ENCODE measurements at places on chromosomes 3 and 15.

- no peak for DNase-seq
These were observed 79.0 kb upstream of the SUCLG2 start for GRCh38 chr3:67733269-67733950.

- DNase-seq = no peak
These were observed 19.6 kb upstream of the CHMP2B start for GRCh38 chr3:87207460-87207859.

GRCh38 chr3:101063401-101063800 is 70.2 kb upstream of the ABI3BP start:
- DNase-seq = no peak

DNA sequence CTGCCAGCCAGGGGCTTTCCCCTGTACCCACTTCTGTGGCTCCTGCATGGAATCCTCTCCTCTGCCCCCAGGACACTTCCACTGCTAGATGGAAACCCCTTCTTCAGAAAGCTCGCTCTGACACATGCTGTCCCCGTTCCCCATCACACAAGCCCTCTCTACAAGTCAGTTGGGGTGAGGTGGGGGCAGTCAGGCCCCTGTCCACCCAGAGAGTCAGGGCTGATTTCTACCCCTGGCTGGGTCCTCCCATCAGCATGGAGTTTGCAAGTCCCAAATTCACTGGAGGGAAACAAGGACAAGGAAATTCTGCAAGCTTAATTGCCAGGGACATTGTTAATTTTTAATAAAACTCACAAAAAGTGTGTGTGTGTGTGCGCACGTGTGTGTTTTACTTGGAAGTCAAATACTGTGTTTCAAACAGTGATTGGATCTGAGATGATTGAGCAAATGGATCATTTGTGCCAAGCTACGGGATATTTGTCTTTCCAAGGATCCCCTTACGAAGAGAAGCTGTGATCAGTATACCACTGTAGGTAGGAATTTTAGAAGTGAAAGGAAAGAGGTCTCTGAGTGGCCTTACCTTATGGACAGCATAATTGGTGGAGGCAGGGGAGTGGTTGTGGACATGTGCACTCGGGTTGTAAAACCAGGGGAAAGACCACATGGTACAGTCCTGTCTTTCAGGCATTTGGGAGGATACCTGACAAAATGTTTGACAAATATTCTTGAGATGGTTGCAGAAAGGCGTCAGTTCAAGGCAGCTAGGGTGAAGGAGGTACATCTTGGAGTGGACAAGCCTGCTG is 1.5 kb upstream of the AMOTL2 start:
- DNase-seq = no peak

DNA sequence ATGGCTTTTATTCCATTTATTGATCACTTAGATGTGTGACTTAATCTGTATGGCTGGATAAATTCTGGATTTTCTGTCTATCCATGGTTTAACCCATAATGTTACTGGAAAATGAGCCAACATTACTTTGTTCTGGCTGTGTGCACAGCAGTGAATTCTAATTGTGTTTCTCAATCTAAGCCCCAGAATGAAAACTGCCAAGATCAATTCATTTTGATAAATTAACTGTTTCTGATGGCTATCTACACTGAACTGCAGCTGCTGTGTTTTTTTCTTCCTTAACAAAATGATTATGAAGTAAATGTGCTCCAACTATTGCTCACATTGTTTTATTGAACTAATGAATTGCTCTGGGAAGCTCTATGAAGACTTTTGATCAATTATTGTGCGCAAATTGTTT is 35.7 kb upstream of the CPB1 start:
- no peak for DNase-seq

- peak; percentile 95 for DNase-seq
These were observed 4.3 kb downstream of the SLC51A start for GRCh38 chr3:196220587-196220986.

- DNase-seq = peak; percentile 26
These were observed 133.7 kb upstream of the ALCAM start for GRCh38 chr3:105233010-105233409.

GRCh38 chr3:193803288-193803687 is 210.3 kb downstream of the OPA1 start:
- no peak for DNase-seq

GRCh38 chr15:89367485-89368451 is 33.1 kb upstream of the POLG start:
- peak; percentile 35 for DNase-seq

DNA sequence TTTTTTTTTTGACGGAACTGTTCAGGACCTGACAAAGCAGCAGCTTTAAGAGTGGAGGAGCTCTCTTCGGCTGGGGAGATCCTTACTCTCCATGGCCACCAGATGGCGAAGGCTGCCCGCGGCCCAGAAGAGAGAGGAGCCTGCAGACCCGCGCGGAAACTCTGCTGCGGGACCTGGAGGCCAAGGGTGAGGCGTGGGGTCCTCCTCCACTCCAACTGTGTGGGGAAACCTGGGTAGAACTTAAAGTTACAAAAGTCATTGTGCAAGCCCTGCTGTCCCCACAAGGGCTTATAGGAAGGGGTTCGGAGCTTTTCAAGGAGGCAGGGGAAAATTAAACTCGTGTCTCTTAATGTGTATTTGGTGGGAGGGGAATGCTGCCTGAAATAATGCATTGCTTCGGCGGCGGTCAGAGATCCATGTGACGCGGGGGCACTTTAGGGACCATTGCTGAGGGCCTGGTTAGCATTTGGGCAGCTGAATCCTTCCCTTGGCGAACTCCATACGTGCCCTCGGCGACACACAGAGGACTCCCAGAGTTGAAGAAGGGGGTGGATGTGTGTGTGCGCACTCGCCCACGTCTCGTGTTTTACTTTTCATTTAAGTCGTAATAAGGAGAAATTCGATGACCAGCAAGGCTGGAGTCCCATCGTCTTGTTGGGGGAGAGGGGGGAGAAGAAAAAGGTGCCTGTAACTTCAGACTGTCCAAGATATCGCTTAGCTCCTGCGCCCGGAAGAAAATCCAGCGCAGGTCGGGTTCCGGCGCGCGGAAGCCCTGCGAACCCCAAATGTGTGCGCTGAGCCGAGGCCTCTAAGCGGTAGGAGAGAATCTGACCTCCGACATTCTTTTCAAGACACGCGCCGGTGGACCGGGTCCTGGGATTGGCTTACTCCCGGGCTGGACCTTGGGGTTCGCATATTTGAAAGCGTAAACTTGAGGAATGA is 9.7 kb downstream of the EOMES start:
- peak; percentile 76 for DNase-seq

DNA sequence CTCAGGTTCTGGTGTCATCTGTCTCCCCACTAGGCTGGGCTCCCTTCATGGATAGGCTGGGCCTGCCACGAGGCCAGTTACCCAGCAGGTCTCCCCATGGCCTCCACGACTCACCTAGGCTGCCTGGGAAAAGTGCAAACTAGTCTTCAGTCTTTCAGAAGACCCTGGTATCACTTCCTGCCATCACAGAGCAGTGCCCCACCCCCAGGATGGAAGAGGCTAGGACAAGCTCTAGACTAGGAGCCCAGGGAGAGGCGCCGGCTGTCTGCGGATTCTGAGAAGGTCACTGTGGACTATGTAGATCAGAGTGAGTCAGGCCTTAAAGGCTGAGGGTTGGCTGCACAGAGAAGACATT is 63.7 kb downstream of the CORO2B start:
- DNase-seq = no peak

GRCh38 chr15:68504681-68505170 is 72.8 kb upstream of the ITGA11 start:
- DNase-seq = no peak

GRCh38 chr3:31191354-31191753 is 296.9 kb upstream of the GADL1 start:
- no peak for DNase-seq

GRCh38 chr15:100196326-100197058 is 145.3 kb downstream of the ADAMTS17 start:
- DNase-seq = no peak

GRCh38 chr3:172646439-172647015 is 64.3 kb downstream of the NCEH1 start:
- DNase-seq = no peak

DNA sequence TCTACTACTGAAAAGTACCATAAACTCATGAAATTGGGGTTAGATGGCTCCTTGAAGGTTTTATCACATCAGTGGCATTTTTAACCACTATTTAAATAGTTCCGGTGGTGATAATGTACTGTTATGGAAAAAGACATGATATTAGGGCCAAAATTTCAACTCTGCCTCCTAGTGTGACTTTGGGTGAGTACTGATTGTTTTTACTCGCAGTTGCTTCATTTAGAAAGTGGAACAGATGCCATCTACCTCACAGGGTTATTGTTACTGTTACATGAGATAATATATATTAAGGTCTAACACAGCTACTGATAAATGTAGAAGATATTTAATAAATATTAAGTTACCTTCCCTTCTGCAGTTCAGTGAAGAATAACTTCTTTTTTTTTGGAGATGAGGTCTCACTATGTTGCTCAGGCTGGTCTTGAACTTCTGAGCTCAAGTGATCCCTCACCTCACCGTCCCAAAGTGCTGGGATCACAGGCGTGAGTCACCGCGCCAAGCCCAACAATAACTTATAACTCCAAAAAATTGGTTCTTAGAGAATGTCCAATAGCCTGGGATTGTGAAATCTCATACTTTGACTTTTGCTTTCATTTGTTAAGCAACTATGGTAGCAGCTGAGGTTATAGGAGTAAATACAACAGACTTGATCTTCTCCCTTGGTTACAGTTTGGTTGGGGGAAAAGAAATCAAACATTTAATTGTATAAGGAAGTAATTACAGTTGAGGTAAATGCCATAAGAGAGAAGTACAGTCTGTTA is 48.3 kb downstream of the MEF2A start:
- peak; percentile 88 for DNase-seq

- DNase-seq = no peak
These were observed 839.8 kb upstream of the ALCAM start for GRCh38 chr3:104526901-104527401.

- DNase-seq = no peak
These were observed 68.5 kb upstream of the CCDC54 start for GRCh38 chr3:107308716-107309115.

DNA sequence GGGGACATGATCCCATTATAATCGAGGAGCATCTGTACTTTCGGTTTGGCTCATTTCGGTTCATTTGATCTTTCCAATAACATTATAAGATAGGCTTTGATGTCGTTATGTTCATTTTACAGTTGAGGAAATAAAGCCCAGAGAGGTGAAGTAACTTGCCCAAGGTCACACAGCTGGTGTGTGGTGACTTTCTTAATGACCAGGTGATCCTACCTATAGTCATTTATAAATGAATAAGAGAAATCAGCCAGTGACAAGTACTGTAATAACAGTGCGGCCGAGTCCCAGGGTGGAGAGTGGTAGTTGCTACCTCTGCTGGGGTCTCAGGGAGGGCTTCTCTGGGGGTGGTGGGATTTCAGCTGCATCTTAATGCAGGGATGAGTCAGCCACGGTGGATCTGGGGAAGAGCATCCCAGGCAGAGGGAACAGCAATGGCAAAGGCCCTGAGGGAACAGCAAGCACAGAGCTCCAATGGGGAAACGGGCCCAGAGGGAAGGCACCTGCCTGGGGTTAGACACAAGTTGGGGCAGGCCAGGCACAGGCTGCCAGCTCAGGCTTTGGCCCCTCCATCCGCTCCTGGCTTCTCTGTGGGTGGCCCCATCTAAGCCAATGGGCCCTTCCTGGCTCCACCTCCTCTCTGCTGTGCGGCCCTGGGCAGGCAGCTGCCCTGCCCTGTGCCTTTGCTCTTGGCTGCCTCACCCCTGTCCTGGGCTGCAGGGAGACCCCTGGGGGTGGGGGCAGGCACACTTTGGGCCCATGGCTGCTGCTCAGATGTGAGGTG is 1.1 kb upstream of the FBLN2 start:
- DNase-seq = no peak

- DNase-seq = no peak
These were observed 22.5 kb downstream of the TBC1D2B start for GRCh38 chr15:78054966-78055365.

- no peak for DNase-seq
These were observed 80.2 kb downstream of the ABI3BP start for GRCh38 chr3:100912976-100913545.

DNA sequence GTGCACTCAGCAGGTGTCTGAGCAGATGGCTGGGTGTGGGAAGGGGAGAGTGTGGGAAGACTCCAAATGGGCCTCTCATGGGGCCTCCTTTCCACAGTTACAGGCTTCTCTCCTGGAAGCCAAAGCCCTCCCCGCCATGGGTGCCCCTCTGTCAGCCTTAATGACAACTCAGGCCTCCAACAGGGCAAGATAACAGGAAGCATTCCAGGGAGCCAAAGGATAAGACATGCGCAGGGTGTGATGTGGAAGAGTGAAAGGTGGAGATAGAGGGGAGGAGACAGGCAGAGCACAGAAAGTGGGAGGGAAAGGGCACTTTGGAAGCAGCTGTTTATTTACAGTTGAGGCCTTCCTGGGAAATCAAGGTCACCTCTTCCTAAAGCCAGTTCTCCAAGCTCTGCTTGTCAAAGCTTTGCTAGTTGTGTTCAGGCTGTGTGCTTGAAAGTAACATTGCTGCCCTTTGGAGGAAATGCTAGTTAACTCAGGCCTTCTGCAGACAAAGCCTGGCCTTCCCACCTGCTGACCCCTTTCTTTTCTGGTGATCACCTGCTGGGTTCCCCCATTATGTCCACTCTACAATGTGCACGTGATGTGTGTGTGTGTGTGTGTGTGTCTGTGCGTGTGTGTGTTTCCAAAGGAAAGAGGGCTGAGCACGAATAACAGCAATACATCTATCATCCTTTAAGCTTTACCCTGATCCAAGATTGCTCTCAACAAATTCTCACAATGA is 35.2 kb upstream of the SMAD3 start:
- no peak for DNase-seq

DNA sequence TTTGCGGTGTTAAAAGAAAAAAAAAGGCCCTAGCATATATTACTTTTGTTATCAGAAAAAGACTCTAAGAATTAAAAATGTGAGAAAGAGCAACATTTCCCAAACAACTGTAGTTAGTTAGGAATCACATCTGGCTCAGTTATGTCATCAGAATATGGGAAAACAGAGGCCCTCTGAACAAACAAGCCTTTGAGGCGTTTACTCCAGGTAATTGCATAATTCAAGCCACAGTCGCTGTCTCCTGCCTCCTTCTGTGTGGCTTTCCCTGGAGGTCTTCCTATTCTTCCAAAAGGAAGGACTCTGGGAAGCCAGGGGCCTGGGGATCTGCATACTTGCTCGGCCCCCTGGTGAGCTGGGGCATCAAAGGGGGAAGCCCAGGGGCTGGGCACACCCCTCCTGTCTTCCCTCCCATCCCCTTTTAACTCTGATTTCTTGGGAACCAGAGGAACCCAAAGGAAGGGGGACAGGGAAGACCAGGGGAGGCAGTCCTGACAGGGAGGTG is 3.7 kb upstream of the FAM107A start:
- DNase-seq = no peak

DNA sequence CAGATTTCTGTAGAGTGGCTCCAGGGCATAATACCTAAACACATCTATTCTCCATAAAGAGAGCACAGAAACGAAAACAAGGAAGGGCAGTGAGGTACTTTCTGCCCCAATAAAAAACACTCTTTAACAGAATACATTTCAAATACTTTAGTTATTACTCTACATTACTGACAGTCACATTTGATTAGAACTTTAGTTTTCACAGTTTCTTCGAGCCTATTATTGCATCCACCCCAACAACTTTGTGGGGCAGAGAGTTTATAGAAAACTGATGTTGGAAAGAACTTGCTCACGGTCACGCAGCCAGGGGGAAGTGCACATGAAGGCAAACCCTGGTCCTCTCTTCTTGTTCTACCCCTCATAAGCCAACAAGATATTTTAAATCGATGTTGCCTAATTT is 9.0 kb downstream of the VPS39 start:
- DNase-seq = no peak

Data from inflammatory macrophage treated with lipopolysaccharide for 4 hours (primary cell).